ENCODE measurements at places on chromosomes 1 and 21.

DNA sequence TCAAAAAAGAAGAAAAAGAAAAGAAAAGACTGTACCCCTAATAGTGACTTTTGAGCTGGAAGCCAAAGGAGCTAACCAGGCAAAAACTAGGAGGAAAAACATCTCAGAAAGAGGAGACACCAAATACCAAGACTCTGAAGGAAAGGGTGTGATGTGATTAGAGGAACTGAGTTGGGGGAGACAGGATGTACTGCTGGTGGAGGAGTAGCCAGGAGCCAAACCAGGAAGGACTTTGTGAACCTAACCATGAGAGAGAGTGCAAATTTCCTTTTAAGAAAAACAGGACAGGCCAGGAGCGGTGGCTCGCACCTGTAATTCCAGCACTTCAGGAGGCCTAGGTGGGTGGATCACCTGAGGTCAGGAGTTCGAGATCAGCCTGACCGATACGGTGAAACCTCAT, 4.1 kb upstream of the RBP7 start:
- DNase-seq, result no peak

DNA sequence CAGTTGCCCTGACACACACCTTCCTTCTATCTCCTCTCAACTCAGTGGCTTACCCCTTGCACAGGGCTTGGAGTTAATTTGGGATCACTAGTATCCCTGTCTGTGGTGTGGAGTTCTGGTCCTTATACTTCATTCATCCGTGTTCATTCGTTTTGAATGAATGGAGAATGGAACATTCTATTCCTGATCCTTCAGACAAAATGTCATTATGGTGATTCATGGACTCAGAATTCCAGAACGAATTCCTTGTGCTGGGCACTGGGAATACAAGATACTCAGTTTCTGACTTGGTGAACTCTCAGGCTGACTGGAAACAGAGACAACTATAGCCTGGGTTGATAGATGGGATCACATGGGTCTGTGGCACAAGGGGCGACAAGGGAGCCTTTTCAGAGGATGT, 49.9 kb upstream of the TRABD2B start:
- DNase-seq, result no peak

DNA sequence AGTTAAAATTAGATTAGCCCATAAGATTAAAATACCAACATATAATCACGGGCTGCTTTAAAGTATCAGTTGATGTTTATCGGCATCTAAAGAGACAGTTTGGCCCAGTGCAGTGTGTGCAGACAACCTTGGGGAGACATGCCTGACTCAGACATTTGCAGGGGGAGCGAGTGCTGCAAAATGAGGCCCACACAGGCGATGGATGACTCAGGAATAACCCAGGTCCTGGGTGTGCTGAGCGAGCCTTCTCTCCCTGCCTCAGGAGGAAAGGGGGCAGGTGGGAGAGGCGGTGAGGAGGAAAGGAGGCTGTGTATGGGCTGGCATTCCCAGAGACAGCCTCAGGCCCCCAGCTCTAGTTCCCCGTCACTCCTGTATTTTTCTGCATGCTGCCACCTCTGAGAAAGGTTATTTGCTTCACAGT, 9.0 kb downstream of the SLC9A1 start:
- no peak for DNase-seq

- no peak for DNase-seq
Observed at GRCh38 chr1:207040181-207040533, 7.6 kb upstream of the C1orf116 start.

DNA sequence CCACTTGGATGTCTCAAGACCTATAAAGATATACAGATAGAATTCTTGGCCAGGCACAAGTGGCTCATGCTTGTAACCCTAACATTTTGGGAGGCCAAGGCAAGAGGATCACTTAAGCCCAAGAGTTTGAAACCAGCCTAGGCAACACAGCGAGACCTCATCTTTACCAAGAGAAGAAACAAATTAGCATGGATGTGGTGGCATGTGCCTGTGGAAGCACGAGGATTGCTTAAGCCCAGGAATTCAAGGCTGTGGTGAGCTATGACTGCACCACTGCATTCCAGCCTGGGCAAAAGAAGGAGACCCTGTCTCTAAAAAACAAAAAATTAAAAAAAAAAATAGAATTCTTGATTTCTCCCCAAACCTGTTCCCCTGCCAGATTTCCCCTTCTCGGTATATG, 8.3 kb downstream of the ASAP3 start:
- DNase-seq, result no peak

DNA sequence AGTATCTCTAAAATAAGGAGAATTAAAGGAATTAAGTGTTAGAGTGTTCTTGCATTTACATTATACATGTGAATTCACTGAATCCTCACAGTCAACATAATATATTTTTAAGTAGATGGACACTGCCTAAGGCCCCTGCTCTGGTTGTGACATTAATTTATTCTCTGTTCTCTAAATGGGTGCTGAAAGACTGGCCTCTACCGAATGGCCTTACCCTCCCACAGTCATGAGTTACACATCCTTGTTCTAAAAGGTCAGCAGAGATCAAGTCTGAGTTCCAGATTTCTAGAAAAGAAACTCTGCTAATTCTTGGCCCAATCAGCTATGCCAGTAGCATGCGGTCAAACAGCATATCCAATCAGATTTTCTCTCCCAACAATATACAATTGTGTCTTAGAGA, 193.2 kb downstream of the TM2D1 start:
- no peak for DNase-seq

DNA sequence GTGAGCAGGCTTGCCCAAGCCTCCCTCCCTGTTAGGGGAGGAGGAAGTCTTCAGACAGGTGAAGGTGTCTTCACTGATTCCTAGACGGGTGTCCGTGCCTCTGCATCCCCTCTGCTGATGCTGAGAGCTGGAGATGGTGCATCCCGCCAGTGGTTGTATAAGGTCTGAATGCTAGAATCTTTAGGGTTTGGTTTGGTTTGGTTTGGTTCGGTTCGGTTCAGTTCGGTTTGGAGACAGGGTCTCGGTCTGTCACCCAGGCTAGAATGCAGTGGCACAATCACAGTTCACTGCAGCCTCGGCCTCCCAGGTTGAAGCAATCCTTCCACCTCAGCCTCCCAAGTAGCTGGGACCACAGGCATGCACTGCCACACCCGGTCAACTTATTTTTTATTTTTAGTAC, 153.6 kb downstream of the PGBD5 start:
- no peak for DNase-seq

- no peak for DNase-seq
Observed at GRCh38 chr1:190579552-190580193, 102.0 kb upstream of the BRINP3 start.

DNA sequence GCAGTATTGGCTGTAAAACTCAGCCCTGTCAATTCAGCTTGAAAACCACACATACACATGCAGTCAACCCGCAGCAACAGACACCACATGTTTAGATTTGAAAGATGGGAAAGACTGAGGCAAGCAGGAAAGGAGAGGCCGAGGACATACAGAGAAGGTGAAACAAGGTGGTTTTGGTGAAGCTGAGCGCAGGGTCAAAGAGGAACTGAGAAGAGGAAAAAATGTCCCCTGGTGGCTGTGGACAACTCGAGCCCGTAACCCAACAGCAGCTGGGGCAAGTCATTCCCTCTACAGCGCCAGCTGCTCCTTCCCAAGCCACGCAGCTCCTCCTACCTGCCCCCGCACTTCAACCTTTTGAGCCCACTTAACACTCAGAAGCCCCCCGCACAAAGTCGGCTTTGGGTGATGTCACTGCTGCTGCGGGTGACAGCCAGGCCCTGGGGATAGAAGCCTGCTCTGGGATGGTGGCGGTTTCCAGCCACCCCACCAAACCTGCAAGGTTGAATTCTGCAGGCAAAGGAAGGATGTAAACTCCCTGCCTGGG, 63.0 kb downstream of the KCNN3 start:
- no peak for DNase-seq

GRCh38 chr1:214438075-214438474, 113.3 kb downstream of the PTPN14 start:
- DNase-seq, result no peak

DNA sequence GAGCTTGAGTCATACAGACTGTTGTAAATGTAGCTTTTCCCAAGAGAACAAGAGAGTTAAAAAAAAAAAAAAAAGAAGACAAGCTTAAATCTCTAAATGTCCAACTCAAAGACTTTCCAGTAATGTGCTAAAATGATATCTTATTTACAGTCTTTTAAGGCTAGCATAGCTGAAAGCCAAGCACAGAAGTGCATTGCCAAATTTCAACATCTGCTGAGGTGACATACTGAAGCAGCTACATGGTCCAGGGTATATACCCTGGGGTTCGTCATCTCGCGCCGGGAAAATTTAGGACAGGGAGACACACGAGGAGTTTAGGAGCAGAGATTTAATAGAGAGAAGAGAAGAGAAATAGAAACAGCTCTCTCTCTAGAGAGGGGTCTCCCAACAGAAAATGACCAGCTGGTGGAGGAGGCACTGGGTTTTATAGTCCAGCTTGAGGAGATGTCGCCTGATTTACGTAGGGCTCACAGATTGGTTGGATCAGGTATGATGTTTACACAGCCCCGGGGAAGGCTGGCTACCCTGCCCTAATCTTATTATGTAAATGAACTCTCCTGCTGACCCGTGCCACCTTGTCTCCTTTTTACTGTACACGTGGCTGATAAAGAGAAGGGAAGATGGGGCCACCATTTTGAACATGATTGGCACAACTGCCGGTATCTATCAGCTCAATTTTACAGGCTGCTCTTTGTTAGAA, 172.7 kb downstream of the TRIM33 start:
- no peak for DNase-seq

Measured in activated naive CD4-positive, alpha-beta T cell (primary cell).